ENCODE measurements at places on chromosomes 5 and 9. TPM values are rescaled to one million over a fixed set of nuclear protein-coding genes. Genes with fewer than 3 reads are reported as not detected.

DNA sequence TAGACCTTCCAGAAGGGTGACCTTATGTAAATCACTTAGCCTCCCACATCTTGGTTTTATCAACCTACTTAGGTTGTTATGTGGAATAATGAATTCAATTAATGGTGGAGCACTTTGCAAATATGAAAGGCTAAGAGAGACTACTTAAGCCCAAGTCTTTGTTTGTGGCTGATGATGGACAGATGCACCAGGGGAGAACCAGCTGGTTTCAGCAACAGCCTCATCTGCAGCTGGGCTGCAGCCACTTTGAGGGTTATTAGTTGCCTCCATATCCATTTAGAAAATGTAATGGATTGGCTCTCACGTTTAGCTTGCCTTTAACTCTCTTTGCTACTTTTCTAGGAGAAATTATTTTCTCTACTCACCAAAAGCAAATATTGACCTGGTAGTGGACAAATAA, 146.6 kb downstream of the ESM1 start:
- H3K36me3 ChIP-seq = no peaks in the 10 kb centered on the region
- DNase-seq = no peak
- H3K27ac ChIP-seq = no peak overlapping the region
- no peaks in the 10 kb centered on the region for H3K27me3 ChIP-seq
- peaks cover 33% of the 10 kb centered on the region for H3K4me1 ChIP-seq

- no peak overlapping the region for H3K27ac ChIP-seq
- H3K4me3 ChIP-seq = no peak overlapping the region
- no peaks in the 10 kb centered on the region for H3K4me1 ChIP-seq
Measured at GRCh38 chr5:8843771-8844170, 702.1 kb downstream of the SEMA5A start.

The PTGDS gene
- not detected for polyA plus RNA-seq

DNA sequence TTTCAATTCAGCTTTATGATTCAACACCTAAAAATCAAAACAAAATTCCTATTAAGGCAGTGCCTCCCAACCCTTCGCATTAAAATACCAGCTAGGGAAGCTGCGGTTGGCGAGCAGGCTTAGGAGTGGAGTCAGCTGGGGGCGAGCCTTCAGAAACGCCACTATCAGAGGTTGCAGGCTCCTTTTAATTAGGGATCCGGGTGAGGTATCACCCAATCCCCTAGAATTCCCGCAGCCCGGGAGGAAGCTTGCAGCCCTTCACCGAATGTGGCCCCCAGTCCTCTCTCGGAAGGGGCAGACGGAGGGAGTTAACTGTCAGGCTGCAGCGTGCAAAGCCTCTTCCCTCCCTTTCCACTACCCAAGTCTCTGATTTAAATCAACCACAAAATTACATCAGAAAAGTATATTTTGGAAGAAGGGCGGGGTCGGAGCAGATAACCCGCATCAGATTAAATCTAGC, 1.7 kb downstream of the STC2 start:
- H3K4me1 ChIP-seq = peaks cover 34% of the 10 kb centered on the region
- H3K27ac ChIP-seq = peak overlapping the region; percentile 51
- peak; percentile 38 for DNase-seq
- H3K4me3 ChIP-seq = peak overlapping the region; percentile 18
- H3K27me3 ChIP-seq = no peaks in the 10 kb centered on the region

- H3K4me3 ChIP-seq = no peak overlapping the region
- peaks cover 3% of the 10 kb centered on the region for H3K27me3 ChIP-seq
- H3K36me3 ChIP-seq = no peaks in the 10 kb centered on the region
- no peaks in the 10 kb centered on the region for H3K4me1 ChIP-seq
- no peak overlapping the region for H3K27ac ChIP-seq
- DNase-seq = no peak
Measured at GRCh38 chr9:134180786-134181647, 16.7 kb upstream of the RNU6ATAC start.

- no peak overlapping the region for H3K4me3 ChIP-seq
- H3K4me1 ChIP-seq = peaks cover 7% of the 10 kb centered on the region
- no peak overlapping the region for H3K27ac ChIP-seq
Measured at GRCh38 chr9:89362647-89363310, 44.5 kb downstream of the SECISBP2 start.

The FAM169A gene
- 0.14 TPM for polyA plus RNA-seq

GRCh38 chr9:13919401-13919800, 394.5 kb downstream of the NFIB start:
- DNase-seq = no peak
- no peak overlapping the region for H3K4me3 ChIP-seq
- no peaks in the 10 kb centered on the region for H3K4me1 ChIP-seq

DNA sequence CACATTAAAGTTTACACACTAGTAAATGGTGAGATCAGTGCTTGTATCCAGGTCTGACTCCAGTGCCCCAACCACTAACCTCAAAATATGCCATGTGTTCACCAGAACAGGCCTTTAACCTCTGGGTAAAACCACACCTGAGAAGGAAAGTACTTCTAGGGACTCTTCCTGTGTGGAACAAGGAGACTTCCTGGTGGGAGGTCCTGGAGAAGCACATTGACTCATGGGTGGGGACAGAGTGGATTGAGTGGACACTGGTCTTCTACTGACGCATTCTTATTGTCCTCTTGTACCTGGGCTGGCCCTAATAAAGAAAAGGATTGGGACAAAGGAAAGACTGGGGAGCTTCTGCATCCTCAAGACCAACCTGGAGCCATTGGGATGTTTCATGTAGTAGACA, 43.4 kb downstream of the ANGPTL2 start:
- no peak overlapping the region for H3K4me3 ChIP-seq
- H3K4me1 ChIP-seq = peaks cover 23% of the 10 kb centered on the region
- no peaks in the 10 kb centered on the region for H3K27me3 ChIP-seq
- no peak for DNase-seq
- H3K36me3 ChIP-seq = no peaks in the 10 kb centered on the region

DNA sequence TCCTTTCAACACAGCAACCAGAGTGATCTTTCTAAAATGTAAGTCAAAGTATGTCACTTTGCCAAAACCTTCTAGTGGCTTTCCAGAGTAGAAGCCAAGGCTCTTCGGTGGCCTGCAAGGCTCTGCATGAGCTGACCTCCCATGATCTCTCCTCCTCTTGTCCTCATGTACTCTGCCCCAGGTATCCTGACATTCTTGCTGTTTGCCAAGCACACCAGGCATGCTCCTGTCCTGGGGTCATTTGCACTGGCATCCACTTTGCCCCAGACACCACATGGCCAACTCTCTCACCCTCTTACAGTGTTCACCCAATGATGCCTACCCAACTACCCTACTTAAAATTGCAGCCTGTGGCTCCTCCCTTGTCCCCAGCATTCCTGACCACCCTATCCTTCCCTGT, 86.3 kb downstream of the ZNF618 start:
- H3K4me1 ChIP-seq = peaks cover 25% of the 10 kb centered on the region
- H3K4me3 ChIP-seq = no peak overlapping the region

GRCh38 chr5:86968301-86968753, 299.4 kb upstream of the RASA1 start:
- H3K36me3 ChIP-seq = no peaks in the 10 kb centered on the region
- H3K4me1 ChIP-seq = peaks cover 7% of the 10 kb centered on the region
- no peaks in the 10 kb centered on the region for H3K27me3 ChIP-seq
- H3K27ac ChIP-seq = no peak overlapping the region
- no peak overlapping the region for H3K4me3 ChIP-seq

The OTULINL gene
- polyA plus RNA-seq = 0.03 TPM

The PCDHA3 gene
- polyA plus RNA-seq = 0.07 TPM

The PCDH12 gene
- 5.5 TPM for polyA plus RNA-seq

DNA sequence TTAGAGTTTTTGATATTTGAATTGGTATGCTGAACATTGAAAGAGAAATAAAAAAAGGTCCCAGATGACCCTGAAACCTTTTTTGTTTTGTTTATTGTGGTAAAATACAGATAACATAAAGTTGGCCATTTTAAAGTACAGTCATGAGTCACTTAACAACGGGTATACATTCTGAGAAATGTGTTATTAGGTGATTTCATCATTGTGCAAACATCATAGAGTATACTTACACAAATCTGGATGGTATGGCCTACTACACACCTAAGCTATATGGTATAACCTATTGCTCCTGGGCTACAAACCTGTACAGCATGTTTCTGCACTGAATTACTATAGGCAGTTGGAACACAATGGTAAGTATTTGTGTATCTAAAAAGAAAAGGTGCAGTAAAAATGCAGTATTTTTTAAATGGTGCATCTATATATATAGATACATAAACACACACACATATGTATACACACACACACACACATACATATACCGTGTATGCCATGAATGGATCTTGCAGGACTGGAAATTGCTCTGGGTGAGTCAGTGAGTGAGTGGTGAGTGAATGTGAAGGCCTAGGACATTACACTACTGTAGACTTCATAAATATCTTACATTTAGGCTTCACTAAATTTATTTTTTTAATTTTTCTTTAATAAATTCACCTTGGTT, 31.0 kb downstream of the TTC1 start:
- H3K4me1 ChIP-seq = peaks cover 4% of the 10 kb centered on the region
- DNase-seq = peak; percentile 6
- no peak overlapping the region for H3K4me3 ChIP-seq
- no peak overlapping the region for H3K27ac ChIP-seq
- H3K27me3 ChIP-seq = no peaks in the 10 kb centered on the region

DNA sequence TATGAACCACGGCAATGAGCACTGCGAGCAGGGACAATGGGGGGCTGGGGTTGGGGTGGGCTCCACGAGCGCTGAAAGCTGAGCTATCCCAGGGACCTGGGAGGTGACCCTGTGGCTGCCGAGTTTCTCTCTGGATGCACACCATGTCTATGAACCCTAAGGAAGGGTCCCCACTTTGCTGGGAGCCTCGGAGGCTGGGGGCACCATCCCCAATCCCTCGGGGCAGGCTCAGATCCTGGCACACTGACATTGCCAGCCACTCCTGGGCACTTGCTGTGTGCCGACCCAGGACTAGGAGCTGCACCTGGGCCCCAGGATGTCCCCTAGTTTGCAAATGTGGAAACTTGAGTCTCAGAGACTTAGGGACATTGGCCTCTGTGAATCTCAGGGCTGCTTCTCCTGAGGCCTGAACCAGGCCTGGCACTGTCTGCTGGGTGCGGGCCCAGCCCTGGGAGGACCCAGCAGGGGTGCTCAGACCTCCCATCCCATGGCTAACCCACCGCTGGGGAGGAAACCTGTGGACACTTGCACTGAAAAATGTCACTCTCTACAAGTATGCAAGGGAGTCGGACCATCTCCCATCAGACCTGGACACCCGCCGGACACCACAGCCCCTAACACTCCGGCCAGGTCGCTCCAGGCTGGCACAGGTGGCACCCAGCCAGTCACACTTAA, 13.0 kb upstream of the CAMSAP1 start:
- H3K36me3 ChIP-seq = no peaks in the 10 kb centered on the region

- no peaks in the 10 kb centered on the region for H3K27me3 ChIP-seq
- no peak for DNase-seq
- H3K4me1 ChIP-seq = peaks cover 7% of the 10 kb centered on the region
- no peak overlapping the region for H3K4me3 ChIP-seq
- no peak overlapping the region for H3K27ac ChIP-seq
Measured at GRCh38 chr5:131160134-131160533, 4.9 kb downstream of the HINT1 start.

GRCh38 chr5:82019342-82020138, 47.7 kb downstream of the ATG10 start:
- no peak overlapping the region for H3K27ac ChIP-seq
- H3K4me3 ChIP-seq = no peak overlapping the region
- no peaks in the 10 kb centered on the region for H3K36me3 ChIP-seq
- H3K4me1 ChIP-seq = no peaks in the 10 kb centered on the region
- no peak for DNase-seq
- no peaks in the 10 kb centered on the region for H3K27me3 ChIP-seq

The LECT2 gene
- not detected for polyA plus RNA-seq

DNA sequence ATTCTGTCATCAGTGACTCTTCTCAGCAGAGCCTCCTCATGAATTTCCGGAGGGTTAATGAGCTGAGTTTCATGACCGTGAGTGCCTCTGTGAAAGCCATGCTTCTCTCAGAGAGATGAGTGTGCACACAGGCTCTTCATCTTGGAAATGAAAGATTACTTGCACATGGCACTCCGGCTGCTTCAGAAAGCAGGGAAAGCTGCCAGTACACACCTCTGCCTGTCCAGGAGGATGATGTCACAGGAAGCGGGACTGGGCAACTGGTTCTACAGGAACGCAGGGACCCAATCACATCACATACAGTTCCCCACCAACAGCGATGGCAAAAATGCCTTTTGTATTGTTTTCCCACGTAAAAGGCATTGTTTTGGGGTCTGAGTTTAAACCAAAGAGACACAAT, 286.0 kb upstream of the DAP start:
- DNase-seq = no peak
- no peak overlapping the region for H3K27ac ChIP-seq
- no peaks in the 10 kb centered on the region for H3K27me3 ChIP-seq
- H3K4me1 ChIP-seq = no peaks in the 10 kb centered on the region
- no peaks in the 10 kb centered on the region for H3K36me3 ChIP-seq
- H3K4me3 ChIP-seq = no peak overlapping the region

DNA sequence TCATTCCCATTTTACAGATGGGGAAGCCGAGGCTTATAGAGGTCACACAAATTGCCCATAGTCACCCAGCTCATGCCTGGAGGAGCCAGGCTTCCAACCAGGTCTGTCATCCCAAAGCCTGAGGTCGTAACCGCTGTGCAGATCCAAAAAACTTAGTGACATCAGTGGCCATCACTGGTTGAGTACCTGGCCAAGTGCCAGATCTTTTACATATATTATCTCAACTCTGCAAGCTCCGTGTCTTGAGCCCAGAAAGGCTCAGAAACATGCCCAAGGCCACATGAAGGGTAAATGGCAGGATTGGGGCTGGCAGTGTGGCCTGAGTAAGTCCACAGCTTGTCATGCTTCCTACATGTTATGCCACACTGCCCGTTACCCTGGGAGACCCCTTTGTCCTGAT, 13.5 kb downstream of the CFAP77 start:
- H3K4me3 ChIP-seq = no peak overlapping the region
- peaks cover 37% of the 10 kb centered on the region for H3K27me3 ChIP-seq
- no peaks in the 10 kb centered on the region for H3K4me1 ChIP-seq
- no peak overlapping the region for H3K27ac ChIP-seq
- DNase-seq = no peak

DNA sequence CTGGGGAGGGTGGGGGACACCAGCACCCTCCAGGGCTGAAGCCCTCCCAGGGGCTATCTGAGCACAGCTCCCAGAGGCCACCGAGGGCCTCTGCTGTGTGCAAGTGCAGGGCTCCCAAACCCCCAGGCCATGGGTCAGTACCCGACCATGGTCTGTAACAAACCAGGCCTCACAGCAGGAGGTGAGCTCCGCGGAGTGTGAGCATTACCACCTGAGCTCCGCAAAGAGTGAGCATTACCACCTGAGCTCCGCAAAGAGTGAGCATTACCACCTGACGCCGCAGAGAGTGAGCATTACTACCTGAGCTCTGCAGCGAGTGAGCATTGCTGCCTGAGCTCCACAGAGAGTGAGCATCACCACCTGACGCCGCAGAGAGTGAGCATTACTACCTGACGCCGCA, 152.9 kb upstream of the IRX2 start:
- H3K4me3 ChIP-seq = no peak overlapping the region
- H3K36me3 ChIP-seq = no peaks in the 10 kb centered on the region
- no peak for DNase-seq
- no peaks in the 10 kb centered on the region for H3K27me3 ChIP-seq

The SHLD3 gene
- 1.7 TPM for polyA plus RNA-seq

The ALDH1A1 gene
- polyA plus RNA-seq = 73.4 TPM

DNA sequence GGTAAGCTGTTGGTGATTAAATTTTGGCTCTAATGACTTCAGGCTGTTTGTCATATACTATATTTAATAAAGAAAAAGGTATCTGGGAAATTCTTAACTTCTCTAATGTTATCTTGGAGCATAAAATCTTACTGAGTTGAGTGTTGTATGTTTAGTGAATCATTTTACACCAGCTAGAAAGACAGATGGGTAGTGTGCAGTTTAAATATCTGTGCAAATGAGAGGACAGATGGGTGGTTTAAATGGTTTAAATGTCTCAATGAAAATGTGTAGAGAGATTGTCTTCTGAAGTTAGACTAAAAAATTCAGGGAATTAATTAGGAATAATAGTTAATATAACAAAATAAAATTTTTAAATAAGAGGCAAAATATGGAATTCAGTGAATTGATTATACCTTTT, 114.5 kb downstream of the FER start:
- no peaks in the 10 kb centered on the region for H3K4me1 ChIP-seq
- H3K4me3 ChIP-seq = no peak overlapping the region
- DNase-seq = no peak
